ENCODE measurements at places on chromosomes 1 and 21.

DNA sequence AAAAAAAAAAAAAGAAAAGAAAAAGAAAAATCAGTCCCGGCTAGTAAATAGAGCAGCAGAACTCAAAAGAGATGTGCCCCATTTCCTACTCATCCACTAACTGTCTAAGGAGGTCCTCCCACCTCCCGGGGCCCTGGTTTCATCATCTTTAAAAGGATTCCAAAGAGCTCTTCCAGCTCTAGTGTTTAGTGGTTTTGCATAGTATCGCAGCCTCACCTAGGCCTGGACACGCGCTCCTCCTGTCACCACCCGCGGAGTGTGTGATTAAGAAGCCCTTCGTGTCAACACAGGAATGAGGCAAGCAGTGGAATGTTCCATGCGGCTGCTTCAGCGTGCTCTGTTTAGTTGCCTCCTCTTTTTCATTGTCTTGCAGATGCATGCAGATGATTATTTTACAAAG is 49.0 kb downstream of the LBR start:
- DNase-seq: no peak

GRCh38 chr1:111958851-111959250 is 30.6 kb downstream of the KCND3 start:
- DNase-seq: no peak

GRCh38 chr1:1748686-1749321 is 24.6 kb upstream of the CDK11A start:
- DNase-seq: no peak

DNA sequence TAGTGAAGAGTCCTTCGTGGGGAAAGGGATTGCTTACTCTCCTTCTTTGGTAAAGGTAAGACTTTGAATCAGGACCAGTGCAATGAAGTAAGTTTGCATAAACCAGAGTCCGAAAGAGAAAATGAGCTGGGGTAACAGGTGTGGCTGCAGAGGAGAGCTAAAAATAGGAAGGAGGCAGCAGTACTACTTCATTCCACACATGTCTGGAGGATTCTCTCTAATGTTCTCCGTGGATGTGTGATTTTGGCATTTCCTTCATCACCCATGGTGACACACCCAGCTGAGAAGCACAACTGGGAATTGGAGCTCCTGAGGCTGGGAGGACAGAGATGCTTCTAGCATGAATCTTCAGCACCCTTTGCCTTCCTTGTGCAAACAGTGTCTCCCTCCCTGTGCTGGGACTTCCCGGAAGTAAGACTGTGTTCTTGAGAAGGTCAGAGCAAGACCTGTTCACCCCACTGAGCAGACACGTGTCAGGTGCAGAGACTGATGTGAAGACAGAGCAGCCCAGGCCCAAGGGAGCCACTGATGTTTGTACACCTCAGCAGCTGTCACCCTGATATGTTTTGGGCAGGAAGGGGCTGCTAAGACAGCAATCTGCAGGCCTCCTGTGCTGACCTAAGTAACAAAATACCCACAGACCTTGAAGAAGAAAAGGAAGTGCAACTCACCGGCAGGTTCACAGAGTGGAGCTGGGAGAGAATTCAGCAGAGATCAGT is 13.3 kb downstream of the FCRL1 start:
- no peak for DNase-seq

DNA sequence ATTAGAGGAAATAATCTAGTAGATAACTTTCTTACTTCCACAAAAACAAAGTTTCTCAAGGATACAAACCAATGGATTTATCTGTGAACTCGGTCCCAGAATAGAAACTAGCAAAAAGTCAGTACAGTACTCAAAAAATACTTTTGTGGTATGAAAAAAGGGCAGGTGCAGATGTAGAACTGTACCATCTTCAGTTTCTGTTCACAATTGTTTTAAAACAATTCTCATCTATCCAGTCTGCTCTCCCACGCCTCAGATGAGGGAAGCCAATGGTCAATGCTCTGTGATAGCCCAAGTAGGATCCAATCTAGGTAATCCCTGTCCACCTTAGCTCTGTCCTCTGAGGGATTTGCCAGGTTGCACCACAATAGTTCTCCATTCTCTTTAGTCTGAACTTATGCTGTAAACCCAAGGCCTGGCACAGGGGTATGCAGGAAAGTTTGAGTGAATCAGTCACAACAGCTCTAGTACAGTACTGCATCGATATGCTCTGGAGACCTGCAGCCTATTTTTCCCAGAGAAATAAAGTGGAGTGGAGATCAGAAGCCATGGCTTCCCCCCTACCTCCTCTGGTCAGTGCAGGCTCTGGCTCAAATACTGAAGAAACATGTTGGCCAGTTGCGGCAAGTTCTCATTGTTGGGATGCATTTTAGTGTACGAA is 1.4 kb downstream of the KTI12 start:
- DNase-seq: no peak

- no peak for DNase-seq
Measured at GRCh38 chr1:241172486-241172885, 184.5 kb downstream of the RGS7 start.

DNA sequence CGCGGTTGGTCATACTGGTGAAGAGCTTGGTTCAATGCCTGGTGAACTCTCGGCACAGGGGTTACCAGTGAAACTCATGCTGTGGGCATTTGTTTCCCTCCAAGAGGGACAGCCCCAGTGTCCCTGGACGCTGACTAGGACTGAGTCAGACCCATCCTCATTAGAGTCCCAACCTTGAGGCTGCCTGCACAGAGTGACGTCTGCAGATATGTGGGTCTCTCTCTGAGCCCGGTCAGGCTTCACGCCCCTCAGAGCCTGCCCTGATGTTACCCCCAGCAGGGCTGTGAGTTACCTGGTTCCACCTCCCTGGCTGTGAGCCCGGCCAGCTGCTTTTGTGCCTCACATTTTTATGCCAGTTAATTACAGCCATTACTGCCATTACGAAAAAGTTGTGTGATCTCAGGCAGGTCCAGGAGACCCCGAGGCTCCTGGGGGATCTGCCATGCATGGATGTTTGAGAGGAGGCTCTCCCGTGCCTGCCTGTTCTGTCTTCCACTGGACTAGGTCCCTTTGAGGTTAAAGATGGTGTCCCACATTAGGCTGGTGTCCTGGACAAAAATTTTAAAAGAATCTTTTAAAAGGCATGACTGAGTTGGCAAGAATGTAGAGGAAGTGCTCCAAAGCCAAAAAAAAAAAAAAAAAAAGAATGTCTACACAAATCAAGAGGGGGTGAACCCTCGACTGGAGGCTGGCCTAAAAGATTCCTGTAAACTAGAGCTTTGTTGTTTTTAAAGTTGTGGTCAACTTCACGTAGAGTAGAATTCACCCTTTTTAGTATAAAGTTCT is 36.6 kb upstream of the PADI1 start:
- no peak for DNase-seq

DNA sequence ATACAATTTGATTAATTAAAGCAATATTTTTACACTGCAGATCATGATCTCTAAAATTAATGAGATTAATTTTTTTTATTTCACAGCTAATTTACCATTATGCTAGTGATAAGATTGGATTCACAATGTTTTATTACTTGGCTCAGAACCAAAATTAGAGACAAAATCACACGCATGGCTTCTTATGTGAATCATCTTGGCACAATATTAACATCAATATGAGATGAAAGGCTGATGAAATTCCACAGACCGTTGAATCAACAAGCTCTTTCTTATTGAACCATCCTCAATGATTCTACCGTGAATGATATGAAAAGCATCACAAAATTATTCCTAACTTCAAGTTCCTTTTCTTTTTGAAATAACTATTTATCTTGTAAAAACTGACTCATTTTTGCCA is 544.9 kb downstream of the KCNT2 start:
- no peak for DNase-seq

- DNase-seq: no peak
Measured at GRCh38 chr1:41696381-41696780, 211.9 kb upstream of the EDN2 start.

DNA sequence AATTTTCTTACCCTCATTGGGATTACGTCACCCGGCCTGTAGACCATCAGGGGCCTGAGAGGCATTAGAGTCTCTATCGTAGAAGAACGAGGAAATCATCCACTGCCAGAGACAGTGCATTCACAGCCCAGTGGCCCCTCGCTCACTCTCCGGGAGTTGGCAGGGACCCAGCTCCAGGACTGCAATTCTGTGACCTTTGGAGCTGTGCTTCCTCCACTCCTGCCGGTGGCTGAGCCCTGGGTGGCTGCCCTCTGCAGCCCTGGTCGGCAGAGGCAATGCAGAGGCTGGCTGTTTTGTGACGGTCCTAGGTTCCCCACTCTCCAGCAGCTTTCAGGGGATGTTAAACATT is 12.7 kb downstream of the SLC37A1 start:
- DNase-seq: no peak

GRCh38 chr1:116488071-116488470 is 82.8 kb downstream of the CD58 start:
- no peak for DNase-seq

GRCh38 chr1:30447080-30447479 is 276.3 kb downstream of the MATN1 start:
- no peak for DNase-seq

DNA sequence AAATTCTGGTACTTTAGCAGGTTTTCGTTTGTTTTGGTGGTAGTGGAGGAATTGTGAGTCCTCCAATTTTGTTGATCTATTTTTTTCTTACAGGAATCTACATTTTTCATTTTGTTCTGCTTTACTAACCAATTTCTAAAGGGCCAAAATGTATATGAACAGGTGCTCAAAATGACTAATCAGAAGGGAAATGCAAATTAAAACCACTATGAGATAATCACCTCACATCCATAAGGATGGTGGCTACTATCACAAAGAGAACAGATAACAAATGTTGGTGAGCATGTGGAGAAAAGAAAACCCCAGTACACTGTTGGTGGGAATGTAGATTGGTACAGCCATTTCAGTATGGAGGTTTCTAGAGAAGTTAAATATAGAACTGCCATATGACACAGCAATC is 134.2 kb downstream of the LMO4 start:
- no peak for DNase-seq

GRCh38 chr1:178916448-178917174 is 45.7 kb upstream of the ANGPTL1 start:
- no peak for DNase-seq

- DNase-seq: no peak
Measured at GRCh38 chr1:112285746-112286145, 110.3 kb upstream of the CTTNBP2NL start.

DNA sequence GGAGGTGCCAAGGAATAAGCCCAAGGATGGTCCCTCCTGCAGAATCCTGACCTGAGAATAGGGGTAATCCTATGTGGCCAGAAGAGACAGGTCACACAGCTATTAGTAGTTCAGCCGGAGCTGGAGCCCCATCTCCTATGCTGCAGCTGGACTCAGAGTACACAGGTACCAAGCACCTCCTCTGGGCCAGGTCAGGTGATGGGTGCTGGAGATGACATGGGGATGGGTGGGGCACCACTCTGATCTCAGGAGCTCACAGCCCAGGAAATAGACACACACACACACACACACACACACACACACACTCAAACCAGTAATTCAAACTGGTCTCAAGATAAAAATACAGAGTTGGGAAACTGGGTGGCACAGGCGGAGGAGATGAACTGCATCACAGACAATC is 54.2 kb upstream of the SSBP3 start:
- DNase-seq: no peak

- DNase-seq: no peak
Measured at GRCh38 chr1:4796161-4797015, 142.0 kb downstream of the AJAP1 start.

DNA sequence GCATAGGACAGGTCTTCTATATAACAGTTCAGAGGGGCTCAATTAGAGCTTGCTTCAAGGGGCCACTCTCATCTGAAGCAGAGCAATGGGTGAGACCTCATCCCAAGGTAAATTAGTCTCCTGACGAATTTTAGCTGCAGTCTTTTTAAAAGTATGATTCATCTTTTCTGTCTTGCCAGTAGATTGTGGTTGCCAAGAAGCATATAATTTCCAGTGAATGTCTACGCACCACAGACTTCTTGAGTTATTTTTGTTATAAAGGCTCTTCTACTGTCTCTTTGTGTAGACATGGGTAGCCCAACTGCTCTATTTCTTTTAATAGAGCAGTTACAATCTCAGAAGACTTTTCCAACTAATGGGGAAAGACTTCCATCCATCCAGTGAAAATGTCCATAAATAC is 108.9 kb upstream of the FMN2 start:
- DNase-seq: no peak

DNA sequence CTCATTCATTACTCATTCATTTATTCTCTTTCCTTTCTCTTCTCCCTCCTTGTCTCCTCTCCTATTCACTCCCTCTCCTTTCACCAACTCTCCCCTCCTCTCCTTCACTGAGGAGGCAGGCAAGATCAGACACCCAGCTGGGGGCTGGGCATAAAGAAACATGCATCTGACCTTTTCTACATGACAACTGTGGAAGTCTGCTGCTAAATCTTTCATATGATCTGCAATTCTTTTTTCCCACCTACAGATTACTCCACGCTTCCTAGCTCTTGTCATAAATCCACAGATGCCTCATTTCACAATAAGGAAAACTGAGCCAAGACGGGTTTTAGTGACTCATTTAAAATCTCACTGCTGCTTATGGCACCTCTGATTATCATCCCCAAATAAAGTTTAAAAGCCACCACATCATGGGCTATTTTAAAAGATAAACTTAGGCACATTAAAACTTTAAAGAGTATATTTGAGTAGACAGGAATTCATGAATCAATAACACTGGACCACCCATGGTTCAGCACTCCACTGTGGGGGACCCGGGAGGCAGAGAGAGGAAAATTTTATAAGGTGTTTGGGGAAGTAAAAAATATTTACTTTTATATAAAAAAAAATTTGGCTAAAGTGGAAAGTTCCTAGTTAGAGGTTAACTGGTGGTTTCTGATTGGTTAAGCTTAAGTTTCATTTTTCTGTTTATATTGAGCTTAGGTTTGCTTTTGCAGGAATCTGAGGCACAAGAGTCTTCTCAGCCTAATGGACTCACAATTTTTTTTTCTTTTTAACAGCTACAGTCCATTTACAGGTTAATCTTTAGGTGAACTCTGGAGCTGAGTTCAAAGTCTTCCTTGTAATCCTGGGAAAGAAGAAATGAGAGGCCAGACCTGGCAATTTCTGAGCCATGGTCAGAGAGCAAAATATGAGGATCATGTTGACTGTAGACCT is 55.8 kb upstream of the DNAH14 start:
- peak; percentile 7 for DNase-seq

GRCh38 chr1:222794656-222795474 is 20.0 kb upstream of the DISP1 start:
- DNase-seq: no peak

- DNase-seq: no peak
Measured at GRCh38 chr1:36502616-36503015, 19.9 kb upstream of the CSF3R start.

GRCh38 chr21:16187603-16188301 is 458.0 kb downstream of the USP25 start:
- DNase-seq: no peak

GRCh38 chr1:87644579-87645190 is 316.0 kb downstream of the LMO4 start:
- DNase-seq: no peak

DNA sequence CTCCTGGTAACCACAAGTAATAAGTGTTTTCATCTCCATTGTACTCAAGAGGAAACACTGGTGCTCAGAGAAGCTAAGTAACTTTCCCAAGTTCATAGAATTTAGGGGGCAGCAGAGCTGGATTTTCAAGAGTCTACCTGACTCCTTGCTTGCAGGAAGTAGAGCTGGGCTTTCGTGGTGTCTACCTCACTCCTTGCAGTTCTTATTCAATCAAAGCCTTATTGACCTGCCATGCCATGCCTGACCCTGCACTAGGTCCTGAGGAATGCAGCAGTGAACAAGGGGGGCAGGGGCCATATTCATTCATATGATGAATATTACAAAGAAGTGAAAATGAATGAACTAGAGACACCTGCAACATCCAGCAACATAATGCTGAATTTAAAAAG is 93.3 kb downstream of the GLIS1 start:
- DNase-seq: no peak
